Right atrium auricular region (tissue), 2 donors: ENCODE measurements at places on chromosomes 5 and 9.

DNA sequence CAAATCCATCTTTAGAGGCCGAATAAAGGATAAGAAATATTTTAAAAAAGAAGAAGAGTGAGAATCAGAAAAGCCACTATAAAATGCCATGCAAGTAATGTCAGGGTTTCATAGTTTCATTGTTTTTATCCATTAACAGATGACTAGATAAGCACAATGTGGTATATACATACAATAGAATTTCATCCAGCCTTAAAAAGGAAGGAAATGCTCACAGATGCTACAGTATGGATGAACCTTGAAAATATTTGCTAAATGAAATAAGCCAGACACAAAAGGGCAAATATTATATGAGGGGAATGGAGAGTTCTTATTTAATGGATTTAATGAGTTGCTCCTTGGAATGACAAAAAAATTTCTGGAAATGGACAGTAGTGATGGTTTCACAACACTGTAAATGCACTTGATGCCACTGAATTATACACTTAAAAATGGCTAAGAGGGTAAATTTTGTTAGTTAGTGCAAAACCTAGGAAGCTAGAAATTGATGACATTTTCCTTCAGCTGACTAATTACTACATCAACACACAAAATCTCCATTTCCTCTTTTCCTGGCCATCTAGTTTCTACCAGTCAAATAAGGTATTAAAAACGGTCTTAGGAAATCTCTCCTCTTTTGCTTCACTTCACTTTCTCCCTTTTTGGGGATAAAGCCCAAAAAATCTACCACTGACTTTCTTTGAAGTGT lies 86.6 kb downstream of the GNA14 start:
- no peak overlapping the region for H3K27ac ChIP-seq
- DNase-seq: no peak
- no peaks in the 10 kb centered on the region for H3K36me3 ChIP-seq
- H3K27me3 ChIP-seq: no peaks in the 10 kb centered on the region
- no peak overlapping the region for H3K4me3 ChIP-seq

GRCh38 chr5:62138607-62139006 lies 167.4 kb upstream of the KIF2A start:
- H3K36me3 ChIP-seq: no peaks in the 10 kb centered on the region
- no peaks in the 10 kb centered on the region for H3K4me1 ChIP-seq
- no peak for DNase-seq
- no peaks in the 10 kb centered on the region for H3K27me3 ChIP-seq

- no peak for DNase-seq
- H3K27ac ChIP-seq: no peak overlapping the region
- no peaks in the 10 kb centered on the region for H3K27me3 ChIP-seq
- H3K4me3 ChIP-seq: no peak overlapping the region
- no peaks in the 10 kb centered on the region for H3K4me1 ChIP-seq
- no peaks in the 10 kb centered on the region for H3K36me3 ChIP-seq
Observed at GRCh38 chr9:23229890-23230317, 596.1 kb downstream of the ELAVL2 start.

DNA sequence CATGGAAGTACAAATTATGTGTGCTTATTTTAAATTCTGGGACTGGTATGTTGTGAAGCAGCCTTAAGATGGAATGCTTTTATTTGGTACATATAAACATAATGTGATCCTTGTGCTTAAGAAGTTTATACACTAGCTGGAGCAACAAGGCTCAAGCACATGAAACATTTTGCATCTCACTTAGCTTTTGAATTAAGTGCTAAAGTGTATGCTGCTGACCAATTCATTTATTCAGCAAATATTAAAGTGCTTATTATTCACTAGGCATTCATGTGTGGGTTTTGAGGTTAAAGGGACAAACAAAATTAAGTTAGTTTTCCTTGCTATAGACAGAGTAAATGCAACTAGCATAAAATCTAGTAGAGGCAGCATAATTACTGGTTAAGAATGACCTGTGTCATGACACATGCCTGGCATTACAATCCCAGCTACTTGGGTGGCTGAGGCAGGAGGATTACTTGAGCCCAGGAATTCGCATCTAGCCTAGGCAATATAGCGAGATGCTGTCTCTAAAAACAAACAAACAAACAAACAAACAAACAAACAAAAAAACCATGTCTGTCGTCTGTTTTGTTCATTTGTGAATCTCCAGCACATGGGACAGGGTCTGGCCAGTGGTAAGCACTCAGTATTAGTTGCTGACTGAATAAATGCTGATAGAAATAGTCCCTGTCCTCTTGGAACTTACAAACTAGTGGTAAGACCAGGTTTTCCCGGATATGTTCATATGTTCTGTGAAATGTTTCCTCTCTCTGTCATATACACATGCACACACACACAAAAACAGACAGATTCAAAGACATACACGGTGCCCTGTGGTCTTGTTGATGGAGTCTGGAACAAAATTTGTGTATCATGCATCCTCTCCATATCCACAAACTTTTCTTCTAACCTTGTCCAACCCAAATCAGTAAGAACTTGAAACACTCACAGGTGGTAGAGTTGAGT lies 41.9 kb upstream of the TNFAIP8 start:
- no peak overlapping the region for H3K4me3 ChIP-seq
- no peaks in the 10 kb centered on the region for H3K27me3 ChIP-seq
- no peak overlapping the region for H3K27ac ChIP-seq
- DNase-seq: no peak
- no peaks in the 10 kb centered on the region for H3K36me3 ChIP-seq

DNA sequence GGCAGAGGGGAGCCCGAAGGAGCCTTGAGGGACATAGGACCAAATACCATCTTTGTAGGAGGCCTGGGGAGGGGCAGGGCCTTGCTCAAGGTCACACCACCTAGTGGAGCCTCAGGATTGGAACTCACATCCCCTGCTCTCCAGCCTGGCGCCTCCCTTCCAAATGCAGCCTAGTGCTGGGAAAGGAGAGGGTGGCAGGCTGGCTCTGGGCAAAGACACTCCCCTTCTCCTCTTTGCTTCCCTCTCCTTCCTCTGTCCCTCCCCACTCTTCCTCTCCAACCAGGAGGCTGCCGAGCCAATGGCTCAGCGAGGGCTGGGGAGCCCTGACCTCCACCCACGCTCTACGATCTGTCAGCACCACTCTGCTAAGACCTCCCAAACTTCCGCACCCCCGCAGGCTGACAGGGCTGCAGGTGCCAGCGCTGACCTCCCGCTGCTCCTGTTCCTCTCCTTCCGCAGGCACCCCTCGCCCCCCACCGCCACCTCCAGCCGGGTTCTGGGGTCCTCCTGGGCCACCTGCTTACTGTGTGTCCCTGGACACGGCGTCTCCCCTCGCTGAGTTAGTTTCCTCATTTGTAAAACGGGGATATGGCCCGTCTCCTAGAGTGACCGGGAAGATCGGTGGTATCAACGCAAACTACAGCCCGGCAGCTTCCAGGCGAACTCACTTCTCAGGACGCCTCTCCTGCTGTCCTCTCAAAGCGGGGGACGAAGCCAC lies 52.9 kb downstream of the C9orf50 start:
- H3K4me3 ChIP-seq: peak overlapping the region; percentile 31
- H3K27ac ChIP-seq: peak overlapping the region; percentile 77
- no peaks in the 10 kb centered on the region for H3K27me3 ChIP-seq
- no peaks in the 10 kb centered on the region for H3K36me3 ChIP-seq
- DNase-seq: no peak
- no peaks in the 10 kb centered on the region for H3K4me1 ChIP-seq

- no peak for DNase-seq
- H3K27me3 ChIP-seq: no peaks in the 10 kb centered on the region
- H3K4me3 ChIP-seq: no peak overlapping the region
- no peak overlapping the region for H3K27ac ChIP-seq
- no peaks in the 10 kb centered on the region for H3K4me1 ChIP-seq
Observed at GRCh38 chr9:97900103-97900737, 22.1 kb downstream of the TRMO start.

- H3K4me1 ChIP-seq: no peaks in the 10 kb centered on the region
- H3K27ac ChIP-seq: no peak overlapping the region
- H3K36me3 ChIP-seq: no peaks in the 10 kb centered on the region
- H3K27me3 ChIP-seq: no peaks in the 10 kb centered on the region
- no peak for DNase-seq
Observed at GRCh38 chr5:131984956-131985665, 26.3 kb downstream of the ACSL6 start.

- H3K27ac ChIP-seq: no peak overlapping the region
- no peak overlapping the region for H3K4me3 ChIP-seq
- H3K36me3 ChIP-seq: no peaks in the 10 kb centered on the region
- H3K4me1 ChIP-seq: no peaks in the 10 kb centered on the region
- DNase-seq: no peak
Observed at GRCh38 chr5:115033861-115034260, 135.8 kb downstream of the TRIM36 start.

GRCh38 chr5:101482931-101483330 lies 579.8 kb upstream of the ST8SIA4 start:
- H3K36me3 ChIP-seq: no peaks in the 10 kb centered on the region
- DNase-seq: no peak
- H3K4me1 ChIP-seq: no peaks in the 10 kb centered on the region
- no peak overlapping the region for H3K4me3 ChIP-seq

- H3K4me1 ChIP-seq: no peaks in the 10 kb centered on the region
- H3K27ac ChIP-seq: no peak overlapping the region
- H3K27me3 ChIP-seq: no peaks in the 10 kb centered on the region
- DNase-seq: no peak
Observed at GRCh38 chr9:133932633-133933032, 59.5 kb downstream of the VAV2 start.

DNA sequence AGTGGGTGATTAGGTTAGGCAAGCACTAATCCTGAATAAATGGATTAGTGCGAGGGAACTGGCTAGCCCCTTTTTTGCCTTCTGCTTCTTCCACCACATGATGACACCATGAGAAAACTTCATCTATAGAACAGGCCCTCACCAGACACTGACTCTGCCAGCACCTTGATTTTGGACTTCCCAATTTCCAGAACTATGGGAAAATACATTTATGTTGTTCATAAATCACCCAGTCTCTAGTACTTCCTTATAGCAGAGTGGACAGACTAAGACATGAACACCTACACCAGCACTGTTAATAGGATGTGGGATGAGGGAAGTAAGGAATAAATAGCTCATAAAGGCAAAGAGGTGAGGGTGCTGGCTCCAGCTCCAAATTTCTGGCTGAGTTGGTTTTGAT lies 1.4 kb downstream of the ZNF622 start:
- peaks cover 36% of the 10 kb centered on the region for H3K36me3 ChIP-seq
- peak overlapping the region; percentile 95 for H3K4me3 ChIP-seq
- no peaks in the 10 kb centered on the region for H3K4me1 ChIP-seq
